Occipital lobe (tissue), 3 donors: ENCODE measurements at places on chromosomes 7 and 10.

DNA sequence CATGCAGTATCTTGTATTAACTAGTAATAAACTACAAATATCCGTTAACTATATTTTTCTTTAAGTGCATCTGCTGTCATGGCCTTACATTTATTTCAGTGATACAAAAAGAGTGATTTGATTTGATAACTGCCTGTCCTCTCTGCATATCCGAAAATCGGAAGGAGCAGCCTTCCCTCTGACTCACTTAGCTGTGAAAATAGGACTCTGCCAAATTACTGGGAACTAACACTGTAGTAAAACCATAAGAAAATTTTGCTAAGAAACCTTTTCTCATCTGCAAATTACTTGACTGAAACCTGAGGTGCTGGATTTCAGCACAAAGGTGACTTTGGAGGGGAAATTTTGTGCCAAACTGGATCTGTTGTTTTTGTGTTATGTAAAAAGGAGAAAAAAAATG, 176.6 kb upstream of the MKLN1 start:
- no peak for DNase-seq

DNA sequence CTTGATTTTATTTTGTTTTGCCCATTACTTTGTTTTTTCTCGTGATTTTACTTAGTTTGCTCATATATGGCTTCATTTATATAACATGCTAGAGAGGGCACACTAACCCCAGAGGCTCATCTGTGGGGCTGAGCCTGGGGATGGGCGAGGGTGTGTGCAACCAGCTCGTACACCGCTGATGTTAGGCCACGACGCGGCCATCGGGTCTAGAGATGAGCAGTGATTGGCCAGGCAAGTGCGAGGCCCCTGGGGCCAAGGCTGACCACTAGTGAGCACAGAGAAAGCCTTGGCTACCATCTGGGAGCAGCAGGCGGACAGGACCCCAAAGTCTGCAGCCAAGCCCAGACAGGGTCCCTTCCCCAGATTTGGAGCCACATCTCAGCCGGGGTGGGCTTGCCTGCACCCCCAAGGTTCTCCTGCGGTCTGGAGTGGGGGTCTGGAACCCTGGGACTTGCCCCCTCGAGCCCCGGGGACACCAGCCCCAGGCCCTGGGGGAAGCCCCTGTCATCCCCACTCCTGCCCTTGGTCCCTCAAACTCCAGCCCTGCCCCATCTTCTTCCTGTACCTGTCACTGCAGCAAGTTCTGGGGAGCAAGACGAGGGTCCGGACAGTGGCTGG, 3.7 kb downstream of the FUOM start:
- no peak for DNase-seq

DNA sequence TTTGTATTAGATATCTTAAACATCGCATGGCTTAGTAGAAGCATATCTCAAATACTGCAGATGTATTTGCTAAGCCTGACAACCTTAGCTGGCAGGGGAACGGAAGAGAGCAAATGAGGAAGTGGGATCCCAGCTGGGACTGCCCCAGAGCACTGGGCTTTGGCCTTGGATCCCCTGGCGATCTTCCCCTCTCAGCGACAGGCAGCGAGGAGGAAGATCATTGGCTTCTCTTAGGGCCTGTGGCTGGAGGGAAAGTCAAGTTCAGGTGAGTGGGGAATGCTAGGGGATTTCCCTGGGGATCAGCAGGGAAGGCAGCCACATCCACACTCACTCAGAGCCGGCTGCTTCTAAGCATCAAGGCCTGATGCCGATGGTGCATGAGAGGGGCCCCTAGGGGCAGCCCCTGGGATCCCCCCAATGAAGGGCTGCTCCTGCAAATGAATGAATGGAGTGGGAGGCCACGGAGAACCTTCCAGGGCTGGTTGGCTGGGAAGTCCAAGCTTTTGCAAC, 42.0 kb downstream of the LYZL2 start:
- no peak for DNase-seq

GRCh38 chr7:22319424-22320403, 37.2 kb downstream of the RAPGEF5 start:
- DNase-seq = no peak

- DNase-seq = no peak
These were observed 196.3 kb downstream of the DNAJC1 start for GRCh38 chr10:21807180-21807579.

- DNase-seq = no peak
These were observed 19.1 kb downstream of the NACAD start for GRCh38 chr7:45069444-45070253.

DNA sequence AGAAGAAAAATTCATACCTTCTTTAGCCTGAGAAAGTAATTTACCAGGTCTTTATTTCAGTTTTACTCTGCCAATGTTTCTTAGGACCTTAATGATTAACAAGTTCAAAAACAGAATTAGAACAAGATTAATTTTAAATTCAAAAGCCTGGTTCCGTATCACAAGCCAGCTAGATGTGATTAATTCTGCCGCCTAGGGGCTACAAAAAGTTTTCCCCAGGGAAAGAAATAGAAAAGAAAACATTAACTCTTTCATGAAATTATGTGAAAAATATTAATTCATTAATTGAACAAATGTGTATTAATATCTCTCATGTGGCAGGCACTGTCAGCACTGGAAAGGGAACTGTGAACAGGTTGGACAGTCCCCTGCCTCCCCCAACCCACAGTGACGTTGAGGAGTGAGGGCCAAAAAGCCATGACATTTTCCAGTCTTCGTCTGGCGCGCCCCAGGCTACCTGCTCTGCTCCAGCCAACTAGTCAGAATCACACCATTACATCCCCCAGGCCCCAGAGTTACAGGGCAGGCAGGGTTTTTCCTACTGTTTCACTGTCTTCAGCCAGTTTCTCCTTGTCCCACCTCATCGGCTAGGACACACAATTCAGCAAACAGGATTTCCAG, 20.1 kb downstream of the TMEM176A start:
- DNase-seq = no peak

DNA sequence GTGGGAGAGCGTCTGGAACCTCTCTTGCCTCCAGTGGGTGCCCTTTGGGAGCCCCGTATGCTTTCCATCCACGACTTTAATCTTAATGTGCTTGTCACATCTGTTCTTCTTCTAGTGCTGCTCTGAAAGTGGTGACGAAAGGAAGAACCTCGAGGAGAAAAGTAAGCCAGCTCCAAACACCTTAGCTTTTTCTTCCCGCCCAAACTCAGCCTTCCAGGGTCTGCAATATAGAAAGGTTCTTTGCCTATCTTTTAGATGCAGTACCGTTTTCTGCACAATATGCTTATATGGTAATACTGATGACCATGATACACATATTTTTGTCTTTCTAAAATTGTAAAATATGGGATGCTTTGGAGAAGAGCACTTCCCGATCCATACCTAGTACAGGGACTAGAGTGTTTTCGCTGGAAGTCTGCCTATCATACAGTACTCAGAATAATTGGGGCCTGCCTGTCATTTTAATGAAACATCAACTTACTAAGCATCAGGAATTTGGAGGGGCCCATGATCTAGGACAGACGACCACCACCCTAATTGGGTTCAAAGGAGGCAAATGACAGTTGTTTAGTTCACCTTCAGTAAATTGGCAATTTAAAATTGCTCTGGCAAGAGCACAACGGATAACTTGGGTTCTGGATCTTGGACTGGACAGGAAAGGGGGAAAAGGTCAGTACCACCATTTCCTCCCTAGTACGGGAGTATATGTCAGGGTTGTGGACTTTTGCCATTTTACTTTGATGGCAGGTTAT, 884 bp downstream of the RINT1 start:
- no peak for DNase-seq

DNA sequence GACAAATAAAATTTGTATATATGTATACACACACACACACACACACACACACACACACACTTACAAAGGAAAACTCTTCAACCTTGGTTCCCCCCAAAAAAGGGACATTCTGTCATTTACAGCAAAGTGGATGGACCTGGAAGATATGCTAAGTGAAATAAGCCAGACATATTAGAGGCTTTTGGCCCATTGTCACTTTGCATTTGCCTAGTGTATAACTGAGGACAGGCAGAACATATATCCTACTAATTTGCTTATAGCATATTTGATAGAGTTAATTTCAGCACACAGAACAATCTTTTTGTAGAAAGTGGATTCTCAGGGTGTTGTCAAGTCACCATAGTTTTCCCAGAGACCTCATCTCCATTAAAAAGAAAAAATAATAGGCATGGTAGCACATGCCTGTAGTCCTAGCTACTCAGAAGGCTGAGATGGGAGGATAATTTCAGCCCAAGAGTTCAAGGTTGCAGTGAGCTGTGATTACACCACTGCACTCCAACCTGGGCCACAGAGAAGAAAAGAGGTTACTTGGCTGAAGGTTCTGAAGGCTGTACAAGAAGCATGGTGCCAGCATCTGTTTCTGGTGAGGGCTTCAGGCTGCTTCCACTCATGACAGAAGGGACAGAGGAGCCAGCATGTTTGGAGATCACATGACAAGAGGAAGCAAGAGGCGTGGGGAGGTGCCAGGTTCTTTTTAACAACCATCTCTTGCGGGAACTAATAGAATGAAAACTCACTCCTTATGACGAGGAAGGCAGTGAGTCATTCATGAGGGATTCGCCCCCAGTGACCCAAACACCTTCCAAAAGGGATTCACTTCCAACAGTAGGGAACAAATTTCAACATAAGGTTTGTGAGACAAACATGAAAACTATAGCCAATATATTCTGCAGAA, 135.6 kb downstream of the TMEM168 start:
- DNase-seq = no peak

DNA sequence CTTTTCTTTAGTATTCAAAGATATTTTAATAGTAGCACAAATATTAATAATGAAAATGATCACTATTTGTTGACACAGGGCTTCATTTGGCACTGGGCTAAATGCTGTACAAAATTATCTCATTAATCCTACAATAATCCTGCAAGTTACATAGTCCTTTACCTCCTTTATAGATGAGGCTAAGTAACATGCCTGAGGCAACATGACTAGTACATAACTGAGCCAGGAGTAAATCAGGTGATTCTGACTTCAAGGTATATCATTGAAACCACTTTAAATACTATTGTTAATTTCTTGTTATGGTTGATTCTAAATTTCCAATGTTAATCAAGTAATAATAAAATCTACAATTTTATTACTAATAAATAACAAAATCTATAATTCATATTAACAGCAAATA, 39.8 kb downstream of the SEM1 start:
- no peak for DNase-seq

- no peak for DNase-seq
These were observed 12.3 kb upstream of the FAM133B start for GRCh38 chr7:92602352-92603088.

DNA sequence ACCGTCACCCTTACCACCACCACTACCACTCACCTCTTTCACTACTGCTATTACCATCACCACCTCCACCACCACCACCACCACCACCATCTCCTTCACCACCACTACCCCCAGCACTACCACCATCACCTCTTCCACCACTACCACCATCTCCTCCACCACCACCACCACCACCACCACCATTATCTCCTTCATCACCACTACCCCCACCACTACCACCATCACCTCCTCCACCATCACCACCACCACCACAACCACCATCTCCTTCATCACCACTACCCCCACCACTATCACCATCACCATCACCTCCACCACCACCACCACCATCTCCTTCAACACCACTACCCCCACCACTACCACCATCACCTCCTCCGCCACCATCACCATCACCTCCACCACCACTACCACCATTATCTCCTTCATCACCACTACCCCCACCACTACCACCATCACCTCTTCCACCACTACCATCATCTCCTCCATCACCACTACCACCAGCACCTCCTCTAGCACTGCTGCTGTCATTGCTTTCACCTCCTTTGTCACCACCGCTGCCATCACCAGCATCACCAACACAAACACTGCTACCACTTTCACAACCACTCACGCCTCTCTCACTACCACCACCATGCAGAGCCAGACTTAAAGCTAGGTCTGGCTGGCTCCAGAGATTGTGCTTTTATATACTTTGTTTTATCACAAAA, 109.3 kb downstream of the ICA1 start:
- no peak for DNase-seq

- no peak for DNase-seq
These were observed 760.2 kb downstream of the GRID1 start for GRCh38 chr10:85606401-85606800.

GRCh38 chr10:50440489-50440888, 183.3 kb downstream of the SGMS1 start:
- DNase-seq = no peak

DNA sequence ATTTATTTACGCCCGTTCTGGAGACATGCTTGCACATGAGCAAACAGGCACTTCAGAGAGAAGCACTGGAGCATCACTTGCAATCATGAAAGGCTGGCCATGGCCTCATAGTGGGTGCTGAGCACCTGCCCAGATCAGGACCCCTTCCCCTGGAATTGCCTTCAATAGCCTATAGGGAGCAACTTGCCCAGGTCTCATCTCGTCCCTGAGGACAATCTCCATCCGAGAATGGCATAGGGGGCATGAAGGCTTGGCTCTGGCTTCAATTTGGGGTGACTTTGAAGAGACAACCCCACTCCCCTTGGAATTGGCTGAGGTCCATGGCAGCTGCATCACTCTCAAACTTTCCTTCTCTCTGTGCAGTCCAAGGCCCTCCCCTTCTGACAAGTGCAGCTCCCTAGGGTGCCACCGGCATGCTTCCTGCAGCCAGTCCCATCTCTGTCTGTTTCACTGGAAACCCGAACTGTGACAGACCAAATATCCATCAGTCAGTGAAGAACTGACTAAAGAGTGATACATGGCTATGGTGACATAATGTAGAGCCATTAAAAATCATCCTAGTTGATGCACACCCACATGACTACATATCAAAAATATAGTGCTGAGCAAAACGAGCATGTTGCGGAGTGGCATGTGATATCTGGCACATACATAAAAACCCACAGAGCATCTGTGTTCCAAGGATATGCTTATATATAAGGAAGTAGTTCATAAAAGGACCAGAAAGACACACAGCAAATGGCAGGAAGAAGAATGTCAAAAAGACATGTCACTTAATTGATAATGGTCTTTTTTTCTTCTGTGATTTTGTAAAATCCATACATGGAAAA, 12.4 kb downstream of the GDF2 start:
- no peak for DNase-seq

- no peak for DNase-seq
These were observed 89.8 kb upstream of the PPP2R2D start for GRCh38 chr10:131810805-131811629.

GRCh38 chr7:66913118-66914037, 7.6 kb upstream of the TMEM248 start:
- DNase-seq = no peak

- DNase-seq = no peak
These were observed 8.8 kb upstream of the SLC13A4 start for GRCh38 chr7:135736586-135737305.

GRCh38 chr10:91713461-91714072, 80.7 kb upstream of the PPP1R3C start:
- no peak for DNase-seq

DNA sequence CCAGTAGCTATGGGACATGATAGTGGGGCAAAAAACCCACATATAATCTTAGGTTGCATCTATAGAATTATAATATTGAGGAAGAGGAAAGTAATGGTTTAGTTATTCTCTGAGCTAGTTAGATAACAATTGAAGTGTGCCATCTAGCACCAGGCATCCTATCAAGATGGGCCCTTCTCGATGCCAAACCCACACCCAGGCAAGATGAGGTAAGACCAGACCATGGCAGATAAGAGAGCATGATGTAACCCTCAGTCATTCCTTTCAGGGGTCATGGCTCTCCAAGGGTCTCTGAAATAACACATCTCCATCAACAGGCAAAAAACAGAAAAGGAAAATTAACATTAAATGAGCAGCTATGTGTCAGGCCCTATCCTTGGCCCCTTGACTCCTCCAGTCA, 128.7 kb downstream of the SH3PXD2A start:
- DNase-seq = no peak

GRCh38 chr7:43390576-43390975, 192.3 kb upstream of the STK17A start:
- DNase-seq = no peak
